ENCODE measurements at places on chromosomes 12 and 14. TPM values are rescaled to one million over a fixed set of nuclear protein-coding genes. Genes with fewer than 3 reads are reported as not detected.

TTC6 gene
- polyA plus RNA-seq, result not detected

STAC3 gene
- 428 TPM for polyA plus RNA-seq

DNA sequence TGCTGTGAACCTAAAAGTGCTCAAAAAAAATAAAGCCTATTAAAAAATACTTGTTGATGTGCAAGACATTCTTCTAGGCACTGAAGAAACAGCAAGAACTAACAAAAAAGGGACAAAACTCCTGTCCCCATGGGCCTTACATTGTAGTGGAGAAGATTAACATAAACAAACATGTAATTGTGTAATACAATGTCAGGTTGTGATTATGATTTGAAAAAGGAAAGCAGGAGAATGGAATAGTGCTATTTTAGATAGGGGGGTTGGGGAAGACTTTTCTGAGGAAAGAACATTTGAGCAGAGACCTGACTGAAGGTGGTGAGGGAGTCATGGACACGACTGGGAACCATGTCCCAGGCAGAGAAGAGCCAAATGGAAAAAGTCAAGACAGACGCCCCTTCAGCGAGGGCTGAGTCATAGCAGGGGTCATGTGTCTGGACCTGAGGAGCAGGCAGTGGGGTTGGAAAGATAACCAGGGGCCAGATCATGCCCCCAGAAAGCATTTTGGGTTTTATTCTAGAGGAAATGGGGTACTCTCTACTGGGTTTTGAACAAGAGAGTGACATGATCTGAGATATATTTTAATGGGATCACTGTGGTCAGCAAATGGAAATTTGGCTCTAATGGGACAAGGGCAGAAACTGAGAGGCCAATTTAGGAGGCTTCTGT, 19.4 kb upstream of the IFNG start:
- no peak for DNase-seq

GRCh38 chr12:1171657-1172408, 180.8 kb downstream of the ERC1 start:
- DNase-seq, result peak; percentile 45

GRCh38 chr12:78916845-78917480, 52.4 kb downstream of the SYT1 start:
- no peak for DNase-seq

All from muscle of leg (tissue), 16 donors.